ENCODE measurements at places on chromosomes 7 and 10.

DNA sequence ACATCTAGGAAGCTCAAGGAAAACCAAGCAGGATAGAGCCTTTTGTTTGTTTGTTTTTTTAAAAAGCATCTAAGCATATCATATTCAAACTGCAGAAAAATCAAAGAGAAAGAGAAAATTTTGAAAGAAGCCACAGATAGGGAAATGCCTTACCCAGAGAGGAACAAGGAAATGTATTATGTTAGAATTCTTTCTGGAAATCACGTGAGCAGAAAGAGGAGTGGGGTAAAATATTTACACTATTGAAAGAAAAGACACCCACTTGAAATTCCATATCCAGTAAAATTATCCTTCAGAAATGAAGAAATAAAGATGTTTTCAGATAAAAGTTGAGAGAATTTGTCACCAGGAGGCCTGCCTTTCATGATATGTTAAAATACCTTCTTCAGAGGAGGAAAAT lies 775.7 kb upstream of the IGFBP3 start:
- no peak for DNase-seq

DNA sequence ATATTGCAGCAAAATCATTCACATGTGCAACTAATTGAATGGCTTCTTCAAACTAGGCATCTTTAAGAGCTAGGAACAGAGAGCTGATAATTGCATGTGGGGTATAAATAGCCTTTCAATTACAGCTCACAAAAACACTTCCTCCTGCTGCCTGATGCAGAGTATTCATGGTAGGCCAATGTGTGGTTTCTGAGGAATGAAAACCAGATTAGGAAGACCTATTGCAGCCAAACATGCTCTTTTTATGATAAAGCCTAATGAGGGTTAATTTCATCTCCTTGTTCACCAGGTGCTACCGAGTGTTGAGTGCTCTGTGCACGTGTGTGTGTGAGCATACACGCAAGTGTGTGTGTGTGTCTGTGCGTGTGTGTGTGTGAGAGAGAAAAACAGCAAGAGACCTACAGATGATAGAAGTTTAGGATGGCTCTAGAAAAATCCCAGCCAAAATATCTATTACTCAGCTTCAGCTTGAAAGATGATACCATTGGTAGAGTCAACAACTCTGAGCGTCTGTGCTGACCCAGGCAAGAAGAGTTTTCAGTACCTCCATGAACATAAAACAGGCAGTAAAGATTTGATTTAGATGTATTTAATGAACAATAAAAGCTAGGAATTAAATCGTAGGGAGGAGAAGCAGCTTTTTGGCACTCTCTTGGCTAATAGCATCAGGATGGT lies 448.5 kb upstream of the ANKRD30A start:
- DNase-seq, result no peak

GRCh38 chr10:88802523-88803285 lies at the start of gene LIPM:
TSS of gene LIPM (plus strand) at chr10:88802730. CDS start at chr10:88802897, 167 bp downstream.
- DNase-seq, result no peak

GRCh38 chr10:129631006-129631405 lies 164.0 kb downstream of the MGMT start:
- DNase-seq, result no peak

DNA sequence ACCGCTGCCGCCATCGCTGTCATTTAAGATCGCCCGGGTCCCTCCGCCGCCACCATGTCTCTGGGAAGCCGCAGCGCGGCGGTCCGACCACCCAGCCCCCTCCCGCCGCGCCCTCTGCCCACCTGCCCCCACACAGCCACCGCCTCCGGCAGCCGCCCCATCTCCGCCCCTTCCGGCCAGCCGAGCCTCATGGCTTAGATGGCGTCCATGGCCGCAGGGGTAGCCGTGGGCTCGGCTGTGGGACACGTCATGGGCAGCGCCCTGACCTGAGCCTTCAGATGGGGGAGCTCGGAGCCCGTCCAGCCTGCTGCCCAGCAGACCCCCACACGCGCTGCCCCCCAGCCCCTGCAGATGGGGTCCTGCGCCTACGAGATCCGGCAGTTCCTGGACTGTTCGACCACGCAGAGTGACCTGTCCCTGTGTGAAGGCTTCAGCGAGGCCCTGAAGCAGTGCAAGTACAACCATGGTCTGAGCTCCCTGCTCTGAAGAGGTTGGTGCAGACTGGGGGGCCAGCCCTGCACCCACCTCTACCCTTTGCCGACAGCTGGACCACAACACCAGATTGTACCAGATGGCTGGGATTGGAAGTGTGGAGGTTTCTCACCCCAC lies 38.0 kb upstream of the TARP start:
- no peak for DNase-seq

- no peak for DNase-seq
These were observed 7.5 kb downstream of the NOS3 start for GRCh38 chr7:150998341-150998740.

- no peak for DNase-seq
These were observed 473 bp downstream of the PPP1R9A start for GRCh38 chr7:94907811-94908322.

DNA sequence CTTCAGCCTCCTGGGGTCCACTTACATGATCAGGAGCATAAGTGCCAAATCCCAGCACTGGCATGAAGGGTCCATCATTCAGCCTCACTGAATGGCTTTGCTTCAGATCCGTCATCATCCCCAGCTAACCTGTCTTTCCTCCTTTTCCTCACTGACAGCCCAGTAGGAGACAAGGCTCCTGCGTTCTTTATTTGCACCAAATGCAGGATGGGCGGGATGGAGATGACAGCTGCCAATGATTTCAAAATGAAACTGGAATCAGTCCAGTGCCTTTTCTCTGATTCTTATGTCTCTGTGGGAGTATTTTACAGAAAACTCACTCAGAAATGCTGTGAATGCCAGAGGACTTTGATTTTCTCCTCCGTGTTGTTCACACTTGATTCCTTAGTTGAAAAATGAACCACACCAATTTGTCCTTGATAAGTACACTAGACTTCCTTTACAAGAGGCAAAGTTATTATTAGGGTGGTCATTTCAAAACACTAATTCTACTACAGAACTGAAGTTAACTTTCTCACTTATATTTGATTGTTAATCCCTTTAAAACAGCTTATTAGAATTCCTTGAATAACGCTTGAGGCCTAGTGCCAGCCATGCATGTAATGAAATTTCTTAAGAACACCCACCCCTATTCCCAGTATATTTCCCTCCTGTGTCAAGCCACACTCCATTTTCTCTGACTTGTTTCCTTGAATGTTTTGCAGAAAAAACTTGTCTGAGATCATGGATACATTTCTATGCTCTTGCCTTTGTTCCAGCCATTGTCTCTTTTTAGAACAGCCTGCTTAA lies at the start of gene AKR1C8:
TSS of gene AKR1C8 (minus strand) at position 164 of the 789 bp plus-strand sequence. CDS start at position 118, 46 bp downstream.
- no peak for DNase-seq

GRCh38 chr7:103116511-103116910 lies 32.4 kb downstream of the NAPEPLD start:
- DNase-seq, result no peak

DNA sequence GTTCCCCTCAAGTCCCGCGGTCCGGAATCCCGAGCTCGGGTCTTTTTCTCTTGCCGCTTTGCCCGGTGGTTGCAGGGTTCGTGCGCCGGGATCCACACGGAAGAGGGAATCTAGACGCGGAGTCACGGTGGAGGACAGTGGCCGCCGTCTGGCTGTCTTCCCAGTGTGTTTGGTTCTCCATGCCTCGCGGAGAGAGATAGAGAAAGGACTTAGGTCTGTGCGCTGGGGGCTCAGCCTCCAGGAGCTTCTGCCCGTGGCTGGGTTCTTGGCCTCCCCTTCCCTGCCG lies 1.6 kb downstream of the FFAR4 start:
- no peak for DNase-seq

GRCh38 chr7:139946533-139946932 lies 116.2 kb downstream of the PARP12 start:
- no peak for DNase-seq

- DNase-seq, result no peak
These were observed 106.0 kb downstream of the BMS1 start for GRCh38 chr10:42888504-42889095.
